ENCODE measurements at places on chromosomes 4 and X.

- DNase-seq: no peak
Observed at GRCh38 chrX:80747832-80748231, 61.8 kb downstream of the BRWD3 start.

GRCh38 chrX:134692990-134693389, 34.7 kb upstream of the PLAC1 start:
- no peak for DNase-seq

- DNase-seq: peak; percentile 80
Observed at GRCh38 chrX:71111141-71111843, at the start of gene IL2RG. Gene IL2RG, minus strand, starts transcription at chrX:71111577. Its CDS starts 38 bp downstream, at chrX:71111539.

DNA sequence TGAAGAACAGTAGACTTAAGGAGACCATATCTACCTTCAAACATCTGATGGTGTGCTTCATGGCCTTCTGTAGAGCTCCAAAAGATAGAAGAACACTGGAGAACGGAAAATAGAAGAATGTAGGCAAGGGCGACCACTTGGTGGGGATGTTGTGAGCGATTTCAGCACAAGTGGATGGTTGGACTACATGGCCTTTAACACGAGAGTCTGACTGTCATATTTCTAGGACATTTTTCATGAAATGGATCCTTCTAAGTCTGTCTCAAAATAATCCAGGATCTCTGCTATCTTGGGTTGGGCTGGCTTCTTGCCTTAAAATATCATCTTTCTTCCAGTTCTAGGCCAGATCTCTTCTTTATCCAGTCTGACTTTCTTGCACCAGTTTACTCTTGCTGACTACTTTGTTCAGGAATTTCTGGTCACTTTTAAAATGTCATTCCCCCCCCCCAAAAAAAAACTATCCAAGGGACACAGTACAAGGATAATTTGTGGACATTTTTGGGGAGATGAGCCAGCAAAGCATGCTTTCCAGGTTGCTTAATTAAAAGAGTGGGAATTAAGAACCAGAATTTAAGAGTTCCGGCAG, 1.2 kb upstream of the MID1IP1 start:
- no peak for DNase-seq

DNA sequence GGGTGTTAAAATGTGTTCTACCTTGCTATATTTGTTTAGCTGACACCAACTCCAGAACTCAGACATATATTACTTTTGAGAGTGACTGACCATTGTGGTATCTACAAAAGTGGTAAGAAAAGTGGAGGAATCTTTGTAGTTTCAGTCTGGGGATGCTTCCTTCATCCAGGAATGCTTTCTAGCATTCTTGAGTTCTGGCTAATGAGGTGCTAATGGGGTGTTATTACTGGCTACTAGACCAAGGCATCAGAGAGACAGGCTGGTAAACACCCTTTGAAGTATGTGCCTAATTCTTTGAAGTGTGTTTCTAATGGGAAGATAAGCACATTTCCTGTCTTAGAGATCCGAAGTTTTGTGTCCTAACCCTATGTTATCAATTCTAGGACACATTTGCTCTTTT, 310.4 kb downstream of the SPRY1 start:
- no peak for DNase-seq

GRCh38 chrX:11423362-11423818, 130.2 kb downstream of the AMELX start:
- DNase-seq: no peak

DNA sequence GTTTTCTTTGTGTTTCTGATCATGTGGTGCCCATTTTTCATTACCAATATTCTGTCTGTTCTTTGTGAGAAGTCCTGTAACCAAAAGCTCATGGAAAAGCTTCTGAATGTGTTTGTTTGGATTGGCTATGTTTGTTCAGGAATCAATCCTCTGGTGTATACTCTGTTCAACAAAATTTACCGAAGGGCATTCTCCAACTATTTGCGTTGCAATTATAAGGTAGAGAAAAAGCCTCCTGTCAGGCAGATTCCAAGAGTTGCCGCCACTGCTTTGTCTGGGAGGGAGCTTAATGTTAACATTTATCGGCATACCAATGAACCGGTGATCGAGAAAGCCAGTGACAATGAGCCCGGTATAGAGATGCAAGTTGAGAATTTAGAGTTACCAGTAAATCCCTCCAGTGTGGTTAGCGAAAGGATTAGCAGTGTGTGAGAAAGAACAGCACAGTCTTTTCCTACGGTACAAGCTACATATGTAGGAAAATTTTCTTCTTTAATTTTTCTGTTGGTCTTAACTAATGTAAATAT, 110.4 kb downstream of the IL13RA2 start:
- no peak for DNase-seq

- no peak for DNase-seq
Observed at GRCh38 chr4:136725286-136726081, 806.8 kb downstream of the PCDH18 start.

DNA sequence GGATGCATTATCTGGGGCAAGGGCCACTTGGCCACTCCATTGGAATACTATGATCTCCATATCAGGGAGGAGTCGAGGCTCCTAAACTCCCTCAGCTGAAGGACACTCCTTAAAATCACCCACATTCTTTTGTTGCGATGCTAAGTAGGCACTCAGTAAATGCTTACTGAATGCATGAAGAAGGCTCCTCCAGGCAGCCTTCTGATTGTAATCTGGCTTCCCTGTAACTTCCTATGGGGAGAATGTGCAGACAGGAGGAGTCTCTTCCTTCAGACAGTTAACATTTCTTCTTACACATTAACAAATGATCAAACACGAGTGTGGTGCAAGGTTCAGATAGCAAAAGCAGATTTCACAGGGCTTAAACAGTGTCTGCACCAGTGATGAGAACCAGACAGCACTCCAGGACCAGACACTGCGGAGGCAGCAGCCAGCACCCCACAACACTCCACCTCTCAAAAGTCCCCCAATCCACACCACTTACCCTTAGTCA, 21.4 kb upstream of the USO1 start:
- DNase-seq: no peak

DNA sequence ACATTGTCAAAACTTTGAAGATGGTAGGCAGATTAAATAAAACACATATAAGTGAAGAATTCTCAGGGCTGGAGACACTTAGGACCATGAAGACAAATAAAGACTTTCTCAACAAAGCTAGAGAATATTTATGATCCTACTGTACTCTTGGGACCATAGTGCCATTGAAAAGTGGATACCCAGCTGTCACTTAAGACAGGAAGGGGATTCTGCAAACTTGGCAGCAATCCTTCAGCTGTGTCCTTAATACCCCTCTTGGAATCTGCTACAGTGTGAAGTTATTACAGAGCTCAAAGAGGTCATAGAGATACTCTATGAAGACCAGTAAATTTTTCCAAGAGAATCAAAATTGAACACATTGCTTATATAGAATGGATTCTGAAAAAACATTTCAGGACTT, 24.3 kb downstream of the PDE5A start:
- no peak for DNase-seq

- no peak for DNase-seq
Observed at GRCh38 chr4:73309211-73309610, 50.6 kb upstream of the ANKRD17 start.

DNA sequence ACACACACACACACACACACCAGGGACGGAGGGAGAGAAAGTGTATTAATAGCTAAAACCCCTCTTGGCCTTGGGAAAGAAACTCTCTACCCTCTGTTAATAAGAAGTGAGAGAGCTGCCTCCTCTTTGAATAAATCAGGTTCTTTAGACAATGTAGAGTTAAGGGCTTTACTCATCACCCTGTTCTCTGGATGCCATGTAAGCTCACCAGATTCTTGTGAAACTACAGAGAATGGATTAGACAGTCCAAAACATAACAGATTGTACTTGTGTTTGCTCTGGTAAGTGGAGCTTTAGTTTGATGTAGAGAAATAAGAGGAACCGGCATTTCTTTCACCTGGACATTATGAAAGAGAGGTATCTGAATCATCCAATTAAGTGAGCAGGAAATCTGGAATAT, 263.2 kb downstream of the DMD start:
- DNase-seq: no peak

- DNase-seq: no peak
Observed at GRCh38 chr4:103076747-103077347, at the start of gene SLC9B2. Gene SLC9B2, minus strand, starts transcription at chr4:103076761. Its CDS starts 9,211 bp downstream, at chr4:103067550.

- DNase-seq: no peak
Observed at GRCh38 chr4:8072235-8072968, 86.2 kb downstream of the ABLIM2 start.

- no peak for DNase-seq
Observed at GRCh38 chr4:159768016-159768415, 665.1 kb downstream of the RAPGEF2 start.

DNA sequence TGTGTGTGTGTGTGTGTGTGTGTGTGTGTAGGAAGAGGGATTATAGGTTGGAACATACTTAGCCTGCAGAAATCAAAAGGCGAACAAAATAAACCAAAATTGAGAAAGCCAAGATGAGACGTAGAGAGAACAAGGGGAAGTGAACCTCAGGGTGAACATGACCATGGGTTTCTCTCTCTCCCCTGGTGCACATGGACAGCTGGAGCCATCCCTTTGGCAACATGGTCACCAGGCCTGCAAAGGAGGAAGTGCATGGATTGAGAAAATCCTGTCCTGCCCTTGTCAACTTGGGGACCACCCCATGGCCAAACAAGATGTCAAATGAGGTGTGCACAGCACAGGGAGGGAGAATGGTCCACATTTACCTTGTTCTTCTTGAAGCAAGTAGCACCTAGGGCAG, 23.1 kb downstream of the LGI2 start:
- no peak for DNase-seq

DNA sequence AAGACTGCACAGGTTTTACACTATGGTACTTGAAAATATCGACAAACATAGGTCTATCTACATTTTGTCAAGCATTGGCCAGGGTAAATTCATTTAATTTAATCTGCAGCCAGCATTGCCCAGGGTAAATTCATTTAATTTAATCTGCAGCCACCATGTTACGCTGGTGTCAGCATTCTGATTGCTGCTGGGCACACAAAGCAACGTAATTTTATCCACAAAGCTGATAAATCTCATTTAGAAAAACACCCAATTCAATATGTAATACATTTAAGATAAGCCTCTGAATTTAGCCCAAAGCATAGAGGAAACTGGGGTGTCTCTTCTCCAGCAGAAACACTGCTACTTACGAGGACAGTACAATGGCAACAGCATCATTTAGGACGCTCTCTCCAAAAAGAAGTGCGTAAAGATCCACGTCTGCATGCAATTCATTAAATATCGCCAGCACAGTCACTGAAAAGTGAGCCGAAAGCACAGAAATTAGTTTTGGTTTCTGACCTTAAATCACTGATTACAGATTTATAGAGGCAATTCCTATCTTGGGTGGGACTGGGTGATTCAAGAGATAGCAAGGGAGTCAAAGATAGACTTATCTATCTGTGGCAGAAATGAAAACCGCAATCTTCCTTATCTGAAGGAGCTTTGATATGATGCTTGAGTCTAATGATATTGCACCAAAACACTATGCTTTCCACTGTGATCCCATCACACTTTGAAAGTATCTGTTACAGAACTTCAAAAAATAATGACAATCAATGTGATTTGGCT, 88.8 kb downstream of the CHST7 start:
- no peak for DNase-seq

DNA sequence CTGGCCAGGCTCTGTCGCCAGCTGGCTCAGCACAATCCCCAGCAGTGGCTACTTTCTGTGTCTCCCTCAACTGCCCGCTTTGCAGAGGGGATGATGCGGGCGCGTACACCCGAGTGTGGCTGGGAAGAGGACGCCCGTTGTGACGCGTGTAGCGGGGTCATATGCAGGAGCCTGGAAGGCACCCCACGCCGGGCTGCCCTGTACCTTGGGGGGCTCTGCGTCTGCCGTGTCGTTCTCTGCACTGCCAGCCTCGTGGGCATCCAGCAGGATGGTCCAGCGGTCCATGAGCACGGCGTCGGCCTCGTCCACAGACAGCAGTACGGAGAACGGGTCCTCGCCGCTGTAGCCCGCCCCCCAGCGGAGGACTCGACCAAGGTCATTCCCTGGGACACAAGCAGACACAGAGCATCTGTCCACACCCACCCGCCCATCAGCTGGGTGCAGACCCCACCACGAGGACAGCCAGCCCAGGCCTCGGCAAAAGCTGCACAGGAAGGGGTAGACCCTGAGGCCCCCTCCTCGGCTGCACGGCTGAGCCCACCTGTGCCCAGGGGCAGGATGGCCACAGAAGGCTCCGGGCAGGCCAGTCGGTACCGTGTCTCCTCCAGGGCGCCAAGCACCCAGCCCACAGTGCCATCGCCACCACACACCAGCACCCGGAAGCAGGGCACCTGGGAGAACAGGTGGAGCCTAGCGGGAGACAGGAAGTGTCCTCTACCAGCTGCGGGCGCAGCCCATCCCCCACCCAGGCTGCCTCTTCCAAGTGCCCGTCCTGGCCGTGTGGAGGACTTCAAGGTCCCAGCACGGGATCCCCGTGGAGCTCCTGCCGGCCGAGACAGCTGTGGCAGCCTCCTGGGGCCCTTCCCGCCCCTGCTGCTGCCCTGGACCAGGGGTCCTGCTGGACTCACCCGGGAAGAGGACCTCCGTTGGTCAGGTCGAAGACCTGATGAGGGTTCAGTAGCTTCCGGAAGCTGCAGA, 10.8 kb downstream of the DGKQ start:
- no peak for DNase-seq

GRCh38 chr4:183757060-183757459, 98.0 kb downstream of the TRAPPC11 start:
- DNase-seq: no peak

- DNase-seq: no peak
Observed at GRCh38 chr4:169582203-169582602, 30.2 kb downstream of the NEK1 start.

DNA sequence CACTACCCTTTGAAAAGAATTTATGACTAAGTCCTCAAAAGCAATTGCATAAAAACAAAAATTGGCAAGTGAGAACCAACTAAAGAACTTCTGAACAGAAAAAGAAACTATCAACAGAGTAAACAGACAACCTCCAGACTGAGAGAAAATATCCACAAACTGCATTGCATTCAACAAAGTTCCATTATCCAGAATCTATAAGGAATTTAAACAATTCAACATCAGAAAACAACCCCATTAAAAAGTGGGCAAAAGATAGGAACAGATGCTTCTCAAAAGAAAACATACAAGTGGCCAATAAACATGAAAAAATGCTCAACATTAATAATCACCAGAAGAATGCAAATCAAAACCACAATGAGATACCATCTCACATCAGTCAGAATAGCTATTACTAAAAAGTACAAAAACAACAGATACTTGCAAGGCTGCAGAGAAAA, 130.2 kb downstream of the GASK1B start:
- DNase-seq: no peak

GRCh38 chr4:153014460-153014859, 78.3 kb downstream of the FHDC1 start:
- DNase-seq: no peak

- DNase-seq: no peak
Observed at GRCh38 chr4:86847571-86847970, 1.6 kb downstream of the SLC10A6 start.

GRCh38 chr4:1989533-1990347, 19.0 kb downstream of the NELFA start:
- DNase-seq: no peak

GRCh38 chr4:153576443-153576774, 107.7 kb upstream of the TLR2 start:
- no peak for DNase-seq

DNA sequence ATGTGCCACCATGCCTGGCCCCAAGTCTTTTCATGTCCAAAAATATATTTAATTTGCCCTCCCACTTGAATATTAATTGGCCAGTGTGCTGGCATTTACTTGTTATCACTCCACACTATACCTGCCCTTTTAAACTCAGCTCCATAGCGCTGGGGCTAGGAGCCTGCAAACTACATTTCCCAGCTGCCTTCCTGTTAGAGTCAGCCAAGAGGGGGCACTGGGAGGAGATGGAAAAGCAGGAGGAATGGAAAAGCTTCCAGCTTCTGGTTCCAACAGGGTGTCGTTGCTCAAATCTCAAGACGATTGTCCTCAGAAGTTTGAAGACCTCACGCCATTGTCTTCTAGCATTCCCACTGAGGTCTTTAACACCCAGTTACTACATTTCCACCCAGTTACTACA, 315.5 kb downstream of the BCOR start:
- DNase-seq: no peak

Measured in central memory CD8-positive, alpha-beta T cell (primary cell).